ENCODE measurements at places on chromosomes 4 and X.
A peak's percentile ranks its signal among the peaks of the same experiment; 100 is the strongest.

- DNase-seq: no peak
These were observed 162.0 kb downstream of the RNF150 start for GRCh38 chr4:140971077-140971792.

- no peak for DNase-seq
These were observed 1046.5 kb downstream of the FAT4 start for GRCh38 chr4:126361287-126361686.

DNA sequence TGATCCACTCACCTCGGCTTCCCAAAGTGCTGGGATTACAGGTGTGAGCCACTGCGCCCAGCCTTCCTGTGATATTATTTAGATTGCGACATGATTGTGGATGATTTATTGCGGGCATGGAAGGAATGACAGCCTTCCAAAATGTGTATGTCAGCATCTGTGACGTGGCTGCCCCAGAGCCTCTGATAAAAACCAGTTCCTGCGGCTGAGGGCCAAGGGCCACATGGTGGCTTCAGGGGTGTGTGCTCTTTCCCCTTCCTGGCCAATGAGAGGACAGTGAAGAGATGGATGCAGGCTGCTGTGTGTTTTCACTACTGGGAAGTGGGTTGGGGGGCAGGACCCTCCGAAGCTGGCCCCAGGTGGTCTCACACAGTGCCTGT is 57.4 kb upstream of the HGFAC start:
- DNase-seq: no peak

DNA sequence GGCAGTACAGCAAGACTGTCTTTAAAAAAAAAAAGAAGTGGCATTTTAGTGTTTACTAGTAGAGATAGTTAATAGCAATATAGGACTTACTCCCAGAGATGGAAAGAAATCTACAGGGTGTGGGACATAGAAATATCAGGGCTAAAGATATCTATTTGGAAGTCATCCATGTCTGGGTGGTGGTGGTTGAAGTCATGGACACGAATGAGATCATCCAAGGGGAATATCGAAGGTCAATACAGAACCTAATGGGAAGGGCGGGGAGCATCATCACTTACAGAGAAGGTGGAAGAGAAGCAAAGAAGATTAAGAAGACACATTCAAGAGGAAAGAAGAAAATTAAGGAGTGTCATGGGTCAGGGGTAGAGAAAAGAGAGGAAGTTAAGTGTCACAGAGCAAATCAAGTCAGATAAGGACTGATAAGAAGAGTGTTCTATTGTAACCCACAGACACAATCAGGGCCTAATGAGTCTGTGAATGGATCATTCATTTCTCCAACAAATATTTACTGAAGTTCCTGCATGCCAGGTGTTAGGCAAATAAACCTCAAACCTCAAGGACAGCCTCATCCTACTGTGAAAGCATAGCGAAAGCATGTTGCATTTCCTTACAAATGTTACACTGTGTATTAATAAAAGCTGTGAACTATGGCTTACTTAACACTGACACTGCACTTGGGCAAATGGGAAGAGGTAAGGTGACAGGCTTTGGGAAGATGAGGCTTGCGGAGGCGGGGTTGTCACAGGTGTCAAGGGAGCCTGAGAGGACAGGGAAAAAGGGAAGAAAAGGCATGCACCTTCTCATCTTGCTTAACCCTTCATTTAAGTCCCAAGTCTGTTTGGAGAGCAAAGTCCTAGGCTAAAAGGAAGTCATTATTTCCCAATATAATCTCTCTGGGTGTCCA is 65.3 kb downstream of the ELOVL6 start:
- no peak for DNase-seq

DNA sequence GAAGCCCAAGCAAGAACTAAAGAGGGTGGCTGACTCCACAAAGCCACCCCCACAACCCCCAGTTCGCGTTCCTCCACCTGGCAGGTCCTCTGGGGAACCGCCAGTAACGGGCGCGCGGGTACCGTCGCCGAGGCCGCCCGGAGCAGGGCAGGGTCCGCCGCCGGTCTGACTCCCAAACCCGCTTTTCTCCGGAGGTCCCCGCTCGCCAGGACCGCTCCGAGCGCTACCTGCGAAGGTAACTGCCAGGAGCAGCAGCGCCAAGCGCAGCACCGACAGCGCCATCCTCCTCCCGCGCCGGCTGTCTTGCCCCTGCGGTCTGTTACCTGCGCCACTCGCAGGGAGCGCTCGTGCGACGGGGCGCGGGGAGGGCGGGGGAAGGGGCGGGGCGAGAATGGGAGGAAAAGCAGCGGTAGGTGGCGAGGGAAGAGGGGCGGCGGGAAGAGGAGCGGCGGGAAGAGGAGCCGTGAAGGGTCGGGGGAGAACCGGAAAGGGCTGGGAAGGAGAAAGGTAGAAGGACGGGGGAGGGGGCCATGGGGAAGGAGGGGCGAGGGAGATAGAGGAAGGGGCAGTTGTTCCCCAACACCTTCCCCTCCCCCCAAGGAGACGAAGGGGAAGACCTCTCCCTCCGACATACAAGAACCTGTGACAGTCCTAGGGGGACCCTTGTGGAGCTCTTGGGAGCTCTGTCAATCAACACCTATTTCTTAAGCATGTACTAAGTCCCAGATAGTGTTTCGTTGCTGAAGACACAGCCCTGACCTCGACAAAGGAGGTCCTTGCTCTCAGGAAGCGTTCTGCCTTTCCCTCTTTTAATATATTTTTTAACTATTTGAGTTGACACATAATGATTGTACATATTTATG is at the start of gene SPINK2:
Gene SPINK2 (minus strand): TSS at position 321 of the 863 bp plus-strand sequence. CDS start 39 bp downstream, at position 282.
- peak; percentile 49 for DNase-seq

DNA sequence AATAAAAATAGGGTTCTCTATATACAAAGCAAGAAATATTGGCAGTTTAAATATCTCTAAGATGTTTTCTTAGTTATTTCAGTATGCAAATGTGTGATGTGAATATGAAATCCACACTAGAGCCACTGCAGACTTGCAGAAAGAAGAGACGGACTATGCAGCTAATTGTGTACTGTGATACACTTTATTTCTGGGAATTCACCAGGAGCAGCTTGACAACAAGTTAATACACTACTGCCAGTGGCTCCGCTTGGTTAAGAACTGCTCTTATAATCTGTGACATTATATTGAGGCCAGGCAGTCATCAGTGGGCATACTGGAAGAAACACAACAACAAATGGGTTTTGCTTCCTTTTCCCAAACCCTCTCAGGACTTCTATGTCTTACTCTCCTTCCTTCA is 172.0 kb downstream of the FBXW7 start:
- DNase-seq: no peak

DNA sequence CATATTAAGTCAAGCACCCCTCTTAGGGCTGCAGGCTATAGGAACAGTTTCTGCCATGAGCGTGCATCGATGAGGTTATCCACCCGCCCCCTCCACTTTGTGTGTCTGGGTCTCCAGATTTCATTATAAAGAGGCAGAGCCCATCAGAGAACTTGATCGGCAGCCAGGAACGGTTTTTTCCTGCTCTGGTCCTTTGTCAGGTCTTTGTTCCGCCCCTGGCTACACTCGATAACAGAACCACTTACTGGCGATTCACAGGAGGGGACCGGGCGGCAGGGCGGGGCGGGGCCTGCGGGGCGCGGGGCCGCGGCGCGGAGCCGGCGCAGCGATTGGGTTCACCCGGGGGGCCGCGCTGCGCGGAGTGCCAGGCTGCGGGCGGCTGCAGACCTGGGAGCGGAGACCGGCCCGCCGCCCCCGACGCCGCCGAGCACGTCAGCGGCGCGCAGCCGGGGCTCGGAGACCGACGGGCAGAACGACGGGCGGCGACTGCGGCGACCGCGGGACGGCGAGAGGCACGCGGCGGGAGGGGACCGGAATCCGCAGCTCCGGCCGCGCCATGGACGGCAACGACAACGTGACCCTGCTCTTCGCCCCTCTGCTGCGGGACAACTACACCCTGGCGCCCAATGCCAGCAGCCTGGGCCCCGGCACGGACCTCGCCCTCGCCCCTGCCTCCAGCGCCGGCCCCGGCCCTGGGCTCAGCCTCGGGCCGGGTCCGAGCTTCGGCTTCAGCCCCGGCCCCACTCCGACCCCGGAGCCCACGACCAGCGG is at the start of gene SLC10A4:
Gene SLC10A4 (plus strand): TSS at position 338 of the 771 bp plus-strand sequence. CDS start 219 bp downstream, at position 557.
- DNase-seq: peak; percentile 23

- no peak for DNase-seq
These were observed 762.8 kb upstream of the INTU start for GRCh38 chr4:126869967-126870366.

DNA sequence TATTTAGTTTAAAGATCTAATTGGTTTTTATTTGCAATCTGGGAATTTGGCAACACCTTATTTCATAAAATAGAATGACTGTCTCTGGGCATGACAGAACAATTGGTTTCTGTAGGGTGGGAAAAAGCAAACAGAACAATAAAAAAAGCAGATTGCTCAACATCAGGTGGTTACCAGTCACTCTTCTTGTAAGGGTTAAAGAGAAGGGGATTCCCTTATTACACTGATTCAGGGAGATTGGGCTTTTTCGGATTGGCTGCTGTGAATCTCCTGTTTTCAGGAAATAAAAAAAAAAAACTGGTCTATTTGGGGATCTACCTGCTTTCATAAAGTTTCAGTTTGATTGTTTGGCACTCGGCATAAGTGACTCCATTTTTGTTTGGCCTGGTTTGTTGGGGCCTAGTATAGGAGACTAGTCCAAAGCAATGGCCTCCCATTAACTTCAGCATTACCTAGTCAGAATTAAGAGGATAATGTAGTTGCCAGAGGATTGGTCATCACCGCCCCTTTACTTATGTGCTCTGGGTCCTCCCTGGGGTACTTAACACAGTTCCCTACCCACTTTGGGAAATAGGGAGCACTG is 380.5 kb downstream of the IDS start:
- DNase-seq: no peak

DNA sequence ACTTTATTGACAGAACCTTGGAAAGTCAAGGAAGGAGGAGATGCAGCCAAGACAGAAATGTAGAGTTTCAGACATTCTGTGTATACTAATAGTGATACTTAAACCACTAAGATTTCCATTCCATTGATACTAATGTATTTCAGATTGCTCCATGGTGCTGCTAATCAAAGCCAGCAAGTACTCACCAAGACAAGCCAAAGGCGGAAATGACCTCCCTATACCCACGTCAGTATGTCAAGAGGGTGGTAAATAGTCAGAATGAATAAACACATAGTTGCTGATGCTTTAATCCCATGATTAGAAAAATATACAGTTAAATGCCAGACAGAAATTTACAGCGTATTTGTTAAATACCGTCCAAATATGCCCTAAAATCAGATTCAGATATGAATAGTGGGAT is 417.8 kb upstream of the INTU start:
- DNase-seq: no peak

- no peak for DNase-seq
These were observed at the start of gene AVPR2 for GRCh38 chrX:153903991-153904957. Gene AVPR2 (plus strand): TSS chrX:153904673. CDS start chrX:153905146, 473 bp downstream.

DNA sequence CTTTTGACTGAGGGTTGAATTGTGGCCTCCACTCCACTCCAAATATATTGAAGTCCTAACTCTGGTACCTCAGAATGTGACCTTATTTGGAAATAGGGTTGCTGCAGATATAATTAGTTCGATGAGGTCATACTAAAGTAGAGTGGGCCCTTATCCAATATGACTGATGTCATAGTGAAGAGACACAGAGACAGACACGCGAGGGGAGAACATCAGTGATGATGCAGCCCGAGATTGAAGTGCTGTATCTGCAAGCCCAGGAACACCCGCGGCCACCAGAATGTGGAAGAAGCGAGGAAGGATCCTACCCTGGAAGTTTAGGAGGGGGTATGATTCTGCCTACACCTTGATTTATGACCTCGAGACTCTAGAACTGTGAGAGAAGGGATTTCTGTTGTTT is 279.0 kb downstream of the ANKRD50 start:
- no peak for DNase-seq

Data from memory B cell (primary cell).